Right ventricle myocardium superior (tissue), 1 donor: ENCODE measurements at places on chromosomes 16 and 17. TPM values are rescaled to one million over a fixed set of nuclear protein-coding genes. Genes with fewer than 3 reads are reported as not detected.

IRF8 gene
- total RNA-seq: 3.0 TPM

GRCh38 chr17:44765965-44766364 lies 7.2 kb downstream of the ADAM11 start:
- no peak for DNase-seq

DNA sequence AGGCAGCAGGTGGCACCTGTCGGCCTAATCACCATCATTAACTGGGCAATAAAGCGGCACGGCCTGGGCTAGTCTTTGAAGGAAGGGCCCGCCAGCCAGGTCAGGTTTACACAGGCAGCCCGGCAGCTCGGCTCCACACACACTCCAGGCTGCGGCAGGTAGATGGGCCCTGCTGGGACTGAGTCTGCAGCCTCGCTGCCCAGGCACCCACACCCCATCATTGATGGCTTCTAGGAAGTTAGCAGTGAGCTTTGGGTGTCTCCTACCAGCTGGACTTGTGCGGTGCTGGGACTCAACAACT lies 6.8 kb upstream of the FOXN1 start:
- DNase-seq: no peak

- no peak for DNase-seq
These were observed at the start of gene JPH3 for GRCh38 chr16:87602001-87602775. JPH3 (plus strand) TSS chr16:87602508; CDS start chr16:87603147, 639 bp downstream.

TRPV2 gene
- 10.3 TPM for total RNA-seq

C16orf95 gene
- total RNA-seq: 2.1 TPM

GRCh38 chr16:77790009-77790372 lies 1.6 kb downstream of the VAT1L start:
- no peak for DNase-seq
